ENCODE measurements at places on chromosomes 16 and 17.

GRCh38 chr16:20865420-20866131 lies 34.6 kb downstream of the DCUN1D3 start:
- DNase-seq = no peak

GRCh38 chr17:56821847-56822534 lies 11.7 kb downstream of the C17orf67 start:
- DNase-seq = no peak

GRCh38 chr16:62077998-62078397 lies 41.8 kb upstream of the CDH8 start:
- DNase-seq = no peak

GRCh38 chr16:50699326-50700159 lies 6.1 kb downstream of the NOD2 start:
- no peak for DNase-seq

DNA sequence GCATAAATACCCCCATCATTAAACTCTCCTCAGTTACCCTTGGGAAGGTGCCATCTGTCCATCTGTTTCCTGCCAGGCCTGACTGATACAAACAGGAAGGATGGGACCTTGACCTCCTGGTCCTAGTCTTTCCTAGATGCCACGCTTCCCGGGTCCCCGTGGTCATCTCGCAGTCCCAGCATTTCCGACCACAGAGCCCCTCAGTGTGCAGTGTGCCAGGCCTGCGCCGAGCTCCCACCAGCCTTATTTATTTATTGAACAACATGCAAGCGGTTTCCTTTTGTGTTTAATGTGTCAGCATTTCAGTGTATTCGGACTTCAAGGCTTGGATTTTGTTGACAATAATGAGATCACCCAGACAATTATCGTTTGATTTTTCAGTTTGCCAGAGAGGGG lies 45.6 kb upstream of the NKD1 start:
- no peak for DNase-seq

DNA sequence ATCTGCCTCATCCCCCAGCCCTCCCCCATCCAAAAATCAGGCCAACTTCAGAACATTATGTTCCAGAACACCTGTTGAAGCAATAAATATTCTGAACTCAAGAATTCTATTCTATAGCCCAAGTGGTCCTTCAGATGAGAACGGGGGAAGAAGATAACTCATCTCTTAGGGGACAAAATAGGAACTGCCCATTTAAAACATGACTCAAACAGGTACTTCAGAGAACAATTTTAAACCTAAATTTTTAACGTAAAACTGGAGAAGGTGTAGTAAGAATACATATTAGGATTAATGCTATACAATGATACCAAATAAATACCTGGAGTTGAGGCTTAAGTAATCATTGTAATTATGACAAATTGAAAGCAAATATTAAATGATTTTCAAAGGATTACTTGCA lies 112.1 kb downstream of the CDYL2 start:
- no peak for DNase-seq

DNA sequence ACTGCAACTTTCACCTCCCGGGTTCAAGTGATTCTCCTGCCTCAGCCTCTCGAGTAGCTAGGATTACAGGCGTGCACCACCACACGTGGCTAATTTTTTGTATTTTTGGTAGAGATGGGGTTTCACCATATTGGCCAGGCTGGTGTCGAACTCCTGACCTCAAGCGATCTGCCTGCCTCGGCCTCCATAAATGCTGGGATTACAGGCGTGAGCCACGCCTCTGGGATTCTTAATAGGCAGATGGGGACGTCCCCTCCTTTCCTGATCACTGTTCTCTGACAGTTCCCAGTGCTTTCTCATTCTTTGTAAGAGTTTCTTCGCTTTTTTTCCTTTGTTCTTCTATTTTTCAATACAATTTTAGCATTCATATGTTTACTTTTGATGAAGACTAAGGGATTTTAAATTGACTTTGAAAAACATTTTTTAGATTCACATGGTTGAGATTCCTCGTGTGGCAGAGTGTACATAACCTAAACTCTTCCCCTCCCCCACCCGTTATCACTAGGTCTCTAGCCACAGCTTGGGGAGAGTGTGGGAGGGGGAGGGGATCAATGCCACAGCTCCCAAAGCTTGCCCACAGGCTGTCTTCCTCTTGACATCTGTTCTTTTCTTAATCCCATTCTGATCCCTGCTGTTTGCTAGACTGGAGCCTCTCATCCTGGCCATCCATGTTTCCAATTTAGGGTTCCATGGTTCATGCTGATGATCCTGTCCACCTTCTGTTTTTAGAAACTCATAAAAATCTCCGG lies 11.0 kb downstream of the ADORA2B start:
- no peak for DNase-seq

- DNase-seq = peak; percentile 49
Observed at GRCh38 chr17:2122641-2123302, 67.9 kb downstream of the HIC1 start.

GRCh38 chr16:57042157-57043111 lies 49.9 kb upstream of the CPNE2 start:
- peak; percentile 76 for DNase-seq

DNA sequence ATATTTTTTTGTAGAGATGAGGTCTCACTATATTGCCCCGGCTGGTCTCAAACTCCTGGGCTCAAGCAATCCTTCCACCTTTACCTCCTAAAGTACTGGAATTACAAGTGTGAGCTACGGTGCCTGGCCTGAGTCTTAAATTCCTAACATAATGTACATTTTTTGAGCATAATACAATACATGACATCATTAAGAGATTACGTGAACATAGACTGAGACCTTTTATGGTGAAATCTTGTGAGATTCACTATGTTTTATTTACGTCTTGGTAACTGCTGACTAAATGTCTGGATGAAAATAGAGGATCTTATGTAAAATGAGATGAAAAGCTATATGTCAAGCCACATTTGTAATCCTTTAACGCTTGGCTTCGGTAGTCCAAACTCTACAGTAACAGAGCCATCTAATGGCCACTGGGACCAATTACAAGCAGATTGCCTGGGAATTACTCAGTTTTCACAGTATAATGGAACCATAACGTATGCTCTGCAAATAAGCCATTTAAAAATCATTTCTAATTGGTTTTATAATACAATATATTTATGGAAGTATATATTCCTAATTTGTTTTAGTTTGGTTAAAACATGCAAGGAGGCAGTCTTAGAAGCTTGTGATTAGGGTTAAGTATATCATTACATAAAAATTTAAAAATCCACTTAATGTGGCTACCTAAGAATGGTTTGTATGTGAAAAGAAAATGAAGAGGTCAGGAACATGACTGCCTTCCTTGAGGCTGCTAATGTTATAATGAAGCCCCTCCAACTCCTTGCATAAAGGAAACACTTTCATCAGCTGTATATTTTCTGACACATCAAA lies 8.1 kb upstream of the EFCAB13 start:
- DNase-seq = peak; percentile 76

- no peak for DNase-seq
Observed at GRCh38 chr17:6699997-6700947, 12.9 kb downstream of the SLC13A5 start.

DNA sequence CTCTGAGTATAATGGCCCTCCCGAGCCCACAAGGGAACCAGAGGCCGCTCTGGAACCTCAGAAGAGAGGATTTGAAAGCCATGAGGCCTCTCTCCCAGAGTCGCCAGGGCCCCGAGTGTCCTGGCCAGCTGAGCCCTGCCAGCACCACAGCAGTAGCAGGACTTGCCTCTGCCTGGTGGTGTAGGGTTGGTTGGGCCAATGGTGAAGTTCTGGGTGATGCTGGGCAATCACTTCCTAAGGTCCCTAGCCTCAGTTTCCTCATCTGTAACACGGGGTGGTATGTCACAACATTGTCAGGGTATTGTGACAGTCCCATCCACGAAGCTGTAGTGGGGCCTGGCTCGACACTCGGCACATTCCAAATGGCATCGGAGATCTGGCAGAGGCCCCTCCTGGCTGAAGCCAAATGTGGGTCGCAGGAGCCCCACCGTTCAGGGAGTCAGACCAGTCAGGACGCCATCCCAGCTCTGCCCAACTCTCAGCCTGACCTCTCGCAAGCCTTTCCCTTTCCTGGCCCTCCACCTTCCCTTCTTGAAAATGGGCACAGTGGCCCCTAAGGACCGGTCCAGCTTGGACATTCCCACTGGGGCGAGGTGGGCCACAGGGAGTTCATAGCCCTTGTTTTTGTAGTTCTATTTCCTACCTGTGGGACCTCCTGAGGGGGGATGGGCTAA lies 1.7 kb downstream of the NATD1 start:
- no peak for DNase-seq

GRCh38 chr16:17389384-17389783 lies 81.4 kb downstream of the XYLT1 start:
- DNase-seq = no peak

GRCh38 chr16:14389359-14389758 lies 240.7 kb downstream of the PARN start:
- DNase-seq = no peak

GRCh38 chr17:4533523-4534504 lies 21.4 kb downstream of the MYBBP1A start:
- no peak for DNase-seq

DNA sequence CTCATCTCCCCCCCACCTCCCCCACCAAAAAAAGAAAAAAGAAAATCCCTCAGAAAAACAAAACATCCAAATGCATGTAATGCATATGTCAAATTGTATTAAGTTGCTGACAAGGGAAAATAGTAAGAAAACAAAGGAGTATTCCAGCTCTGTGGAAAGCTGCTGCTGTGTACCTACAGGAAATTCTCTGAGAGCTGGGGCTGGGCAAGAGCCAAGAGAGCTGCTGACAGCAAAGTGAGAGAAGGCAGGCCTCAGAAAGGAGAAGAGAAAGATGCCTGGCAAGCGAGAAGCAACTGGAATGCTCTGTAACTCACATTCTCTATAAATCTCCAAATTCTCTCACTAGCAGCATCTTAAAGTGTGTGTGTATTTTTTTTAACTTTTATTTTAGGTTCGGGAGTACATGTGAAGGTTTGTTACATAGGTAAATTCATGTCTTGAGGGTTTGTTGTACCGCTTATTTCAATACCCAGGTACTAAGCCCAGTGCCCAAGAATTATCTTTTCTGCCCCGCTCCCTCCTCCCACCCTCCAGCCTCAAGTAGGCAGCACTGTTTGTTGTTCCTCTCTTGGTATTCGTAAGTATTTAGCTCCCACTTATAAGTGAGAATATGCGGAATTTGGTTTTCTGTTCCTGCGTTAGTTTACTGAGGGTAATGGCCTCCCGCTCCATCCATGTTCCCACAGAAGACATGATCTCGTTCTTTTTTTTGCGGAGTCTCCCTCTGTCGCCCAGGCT lies 24.4 kb downstream of the CNTROB start:
- DNase-seq = no peak

DNA sequence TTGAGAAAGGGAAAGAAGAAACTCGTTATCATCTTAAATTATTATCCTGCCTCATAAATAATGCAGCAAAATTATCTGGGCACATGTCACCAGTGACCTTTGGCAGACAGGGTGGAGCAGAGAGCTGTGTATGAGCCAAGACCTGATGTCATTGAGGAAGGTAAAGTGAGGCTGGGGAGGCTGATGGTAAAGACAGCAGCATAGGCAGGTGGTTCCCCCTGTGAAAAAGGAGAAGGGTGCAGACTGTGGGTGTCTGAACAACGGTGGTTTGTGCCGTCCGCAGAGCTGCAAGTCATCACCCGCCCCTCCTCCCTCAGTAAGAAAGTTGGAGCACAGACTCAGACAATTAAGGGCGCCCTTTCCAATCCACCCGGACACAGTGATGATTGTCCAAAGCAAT lies 30.8 kb upstream of the METTL16 start:
- peak; percentile 7 for DNase-seq

GRCh38 chr17:71963351-71963750 lies 157.5 kb upstream of the SOX9 start:
- no peak for DNase-seq

GRCh38 chr17:79612468-79613194 lies 1.8 kb upstream of the RBFOX3 start:
- peak; percentile 50 for DNase-seq

DNA sequence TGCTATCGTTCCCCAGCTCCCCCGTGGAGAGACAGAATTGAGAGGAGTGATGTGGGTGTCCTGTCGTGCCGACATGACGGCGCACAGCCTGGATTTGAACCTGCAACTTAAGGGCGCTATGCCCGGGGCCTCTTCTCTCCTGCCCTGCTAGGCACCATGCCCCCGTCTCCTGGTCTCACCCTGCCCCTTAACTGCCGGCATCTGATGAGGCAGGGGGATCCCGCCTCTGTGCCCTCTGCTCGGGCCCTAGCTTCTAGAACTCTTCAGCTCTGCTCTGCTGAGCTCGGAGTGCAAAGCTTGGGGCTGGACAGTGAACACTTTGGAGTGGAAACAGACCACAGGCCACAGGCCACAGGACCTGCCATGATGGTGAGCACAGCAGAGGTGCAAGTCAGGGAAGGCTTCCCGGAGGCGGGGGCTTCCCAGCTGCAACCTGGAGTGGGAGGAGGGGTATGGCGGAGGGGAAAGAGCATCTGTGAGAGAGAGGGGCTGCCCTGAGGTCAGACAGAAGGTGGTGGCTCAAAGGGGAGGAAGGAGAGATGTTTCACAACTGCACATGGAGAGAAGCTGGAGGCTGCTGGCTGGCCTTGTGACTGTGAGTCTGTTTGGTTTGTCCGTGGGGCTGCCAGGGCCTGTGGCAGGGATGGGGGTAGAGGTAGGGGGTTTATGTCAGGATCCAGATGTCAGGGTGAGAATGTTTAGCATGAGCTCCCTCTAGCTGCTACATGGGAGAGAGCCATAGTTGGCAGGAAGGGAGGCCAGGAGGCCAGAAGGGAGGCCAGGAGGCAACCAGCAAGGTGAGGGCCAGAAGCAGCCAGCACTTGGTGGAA lies 107.8 kb downstream of the CRLF3 start:
- no peak for DNase-seq

GRCh38 chr17:37197336-37197735 lies 178.4 kb upstream of the C17orf78 start:
- no peak for DNase-seq

DNA sequence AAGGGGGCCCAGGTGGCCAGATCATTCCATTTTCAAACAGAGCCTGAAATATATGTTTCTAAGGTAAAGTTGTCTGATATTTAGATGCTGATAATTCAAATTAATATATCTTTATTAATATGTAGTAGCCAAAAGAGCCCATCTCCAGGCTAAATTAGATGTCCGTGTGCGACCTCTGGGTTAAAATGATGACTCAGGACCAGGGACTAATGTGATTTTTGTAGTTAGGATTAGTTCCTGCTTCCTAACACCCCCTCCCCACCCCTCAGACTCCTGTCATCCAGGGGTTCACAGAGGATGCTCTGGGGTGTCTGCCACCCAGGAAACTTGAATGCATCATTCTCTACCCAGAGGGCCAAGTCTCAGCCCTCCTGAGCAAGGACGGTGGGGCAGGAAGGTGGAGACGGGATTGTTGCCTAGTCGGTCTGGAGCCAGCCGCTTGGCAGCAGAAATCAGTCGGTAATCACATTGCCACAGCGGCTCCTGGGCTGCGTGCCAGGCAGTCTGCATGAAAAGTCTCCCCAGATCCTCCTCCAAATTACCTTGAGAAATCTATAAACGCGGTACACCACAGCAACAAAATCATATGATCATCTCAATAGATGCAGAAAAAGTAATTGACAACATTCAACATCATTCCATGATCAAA lies 29.8 kb downstream of the CNGB1 start:
- no peak for DNase-seq

- DNase-seq = no peak
Observed at GRCh38 chr16:1845985-1846384, 19.0 kb downstream of the FAHD1 start.

- DNase-seq = no peak
Observed at GRCh38 chr16:26281381-26282110, 589.8 kb downstream of the HS3ST4 start.
